ENCODE measurements at places on chromosomes 16 and 17.

DNA sequence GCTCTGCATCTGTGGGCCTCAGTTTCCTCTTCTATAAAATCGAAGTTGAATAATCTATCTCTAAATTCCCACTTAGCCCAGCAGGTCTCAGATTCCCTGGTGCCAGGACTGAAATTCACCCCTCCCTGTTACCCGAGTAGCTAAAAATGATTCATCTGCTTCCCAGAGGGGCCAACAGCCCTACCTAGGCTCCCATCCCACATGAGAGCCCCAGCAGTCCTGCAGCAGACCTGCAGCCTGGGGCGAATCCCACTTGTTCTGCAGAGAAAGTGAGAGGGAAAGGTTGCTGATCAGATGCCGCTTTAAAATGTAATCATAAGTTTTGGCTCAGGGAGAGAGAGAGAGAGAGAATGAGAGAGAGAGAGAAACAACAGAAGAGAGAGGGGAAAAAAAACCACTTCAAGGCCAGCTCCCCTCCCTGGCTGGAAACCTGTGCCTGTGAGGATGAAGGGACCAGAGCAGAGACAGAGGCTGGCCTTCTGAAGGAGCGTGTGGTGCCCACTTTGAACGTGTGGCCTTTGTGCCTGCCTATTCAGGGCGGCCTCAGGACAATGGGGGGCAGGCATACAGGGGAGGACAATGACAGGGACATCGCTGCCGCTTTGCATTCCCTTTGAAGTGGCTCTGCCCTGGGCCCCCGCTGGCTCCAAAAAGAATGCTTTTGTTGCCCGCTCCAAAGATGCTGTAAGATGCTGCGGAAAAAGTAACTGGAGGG is 85.2 kb upstream of the NKD1 start:
- DNase-seq: peak; percentile 55

DNA sequence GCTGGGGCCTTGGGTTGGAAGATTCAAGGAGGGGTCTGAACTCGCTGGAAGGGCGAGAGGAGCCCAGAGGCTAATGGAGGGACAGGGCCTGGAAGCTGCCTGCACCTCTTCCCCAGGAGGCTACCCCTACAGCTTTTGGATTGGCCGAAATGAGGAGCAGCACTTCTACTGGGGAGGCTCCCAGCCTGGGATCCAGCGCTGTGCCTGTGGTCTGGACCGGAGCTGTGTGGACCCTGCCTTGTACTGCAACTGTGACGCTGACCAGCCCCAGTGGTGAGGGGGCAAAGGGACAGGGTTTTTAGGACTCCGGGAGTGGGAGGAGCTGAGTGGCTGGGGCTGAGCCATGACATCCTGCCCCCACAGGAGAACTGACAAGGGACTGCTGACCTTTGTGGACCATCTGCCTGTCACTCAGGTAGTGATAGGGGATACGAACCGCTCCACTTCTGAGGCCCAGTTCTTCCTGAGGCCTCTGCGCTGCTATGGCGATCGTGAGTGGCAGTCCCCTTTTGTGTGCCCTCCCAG is 8.8 kb downstream of the CNTNAP1 start:
- no peak for DNase-seq

DNA sequence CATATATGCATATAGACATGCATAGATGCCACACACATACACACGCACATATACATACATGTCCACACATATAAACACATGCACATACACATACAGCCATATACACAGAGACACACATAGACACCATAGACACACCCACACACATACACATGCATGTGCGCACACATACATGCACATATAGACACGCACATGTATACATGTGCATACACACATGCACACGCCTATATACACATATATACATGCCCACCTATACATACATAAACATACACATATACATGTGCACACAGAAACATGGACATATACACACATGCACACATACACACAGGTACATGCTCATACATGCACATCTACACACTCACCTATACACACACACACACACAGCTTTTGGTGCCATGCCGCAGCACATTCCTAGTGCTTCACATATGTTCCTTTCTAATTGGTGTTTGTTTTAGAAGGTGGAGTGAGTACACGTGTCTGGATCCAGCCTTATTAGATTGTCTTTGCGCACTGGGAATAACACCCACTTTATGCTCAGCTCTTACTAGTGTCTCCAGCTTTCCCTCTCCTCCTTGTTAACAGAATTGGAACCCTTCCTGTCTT is 198.0 kb downstream of the RPTOR start:
- DNase-seq: no peak

DNA sequence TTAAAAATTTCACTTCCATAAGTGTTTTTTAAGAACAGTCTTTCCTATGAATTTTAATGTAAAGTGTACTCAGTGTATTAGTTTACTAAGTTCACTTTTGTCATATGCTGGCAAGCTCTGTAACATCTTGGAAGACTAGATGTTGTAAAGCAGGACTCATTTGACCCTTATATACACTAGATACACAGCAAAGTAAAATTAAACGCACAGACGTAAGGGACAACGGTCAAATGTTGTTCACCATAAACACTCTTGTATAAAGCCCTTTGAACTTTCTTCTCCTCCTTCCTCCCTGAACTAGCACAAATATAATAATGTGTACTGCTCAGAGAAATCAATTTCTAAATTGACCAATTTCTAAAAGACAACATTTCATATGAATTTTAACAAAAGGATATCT is 7.0 kb upstream of the GOT2 start:
- DNase-seq: no peak

DNA sequence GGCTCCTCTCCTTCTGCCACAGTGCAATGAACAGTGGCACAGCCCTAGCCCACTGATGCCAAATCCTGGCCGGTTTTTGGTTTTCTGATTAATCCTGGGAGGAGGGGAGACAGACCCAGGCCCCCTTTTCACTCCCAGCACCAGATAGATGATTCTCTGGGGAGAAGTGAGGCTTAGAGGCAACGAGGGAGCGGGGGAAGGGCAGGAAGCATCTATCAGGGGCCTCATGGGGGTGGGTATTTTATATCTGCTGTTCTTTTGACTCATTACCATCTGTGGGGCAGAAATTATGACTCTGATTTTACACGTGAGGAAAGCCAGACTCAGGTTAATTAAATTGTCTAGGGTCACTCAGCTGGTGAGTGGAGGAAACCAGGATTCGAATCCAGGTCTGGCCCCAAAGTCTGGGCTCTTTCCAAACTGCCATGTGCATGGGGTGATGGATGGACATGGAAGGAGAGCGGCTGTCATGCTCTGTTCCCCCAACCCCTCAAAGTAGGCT is 79.4 kb downstream of the MRM1 start:
- no peak for DNase-seq

- DNase-seq: no peak
Measured at GRCh38 chr17:68851890-68852289, 103.3 kb downstream of the ABCA8 start.

DNA sequence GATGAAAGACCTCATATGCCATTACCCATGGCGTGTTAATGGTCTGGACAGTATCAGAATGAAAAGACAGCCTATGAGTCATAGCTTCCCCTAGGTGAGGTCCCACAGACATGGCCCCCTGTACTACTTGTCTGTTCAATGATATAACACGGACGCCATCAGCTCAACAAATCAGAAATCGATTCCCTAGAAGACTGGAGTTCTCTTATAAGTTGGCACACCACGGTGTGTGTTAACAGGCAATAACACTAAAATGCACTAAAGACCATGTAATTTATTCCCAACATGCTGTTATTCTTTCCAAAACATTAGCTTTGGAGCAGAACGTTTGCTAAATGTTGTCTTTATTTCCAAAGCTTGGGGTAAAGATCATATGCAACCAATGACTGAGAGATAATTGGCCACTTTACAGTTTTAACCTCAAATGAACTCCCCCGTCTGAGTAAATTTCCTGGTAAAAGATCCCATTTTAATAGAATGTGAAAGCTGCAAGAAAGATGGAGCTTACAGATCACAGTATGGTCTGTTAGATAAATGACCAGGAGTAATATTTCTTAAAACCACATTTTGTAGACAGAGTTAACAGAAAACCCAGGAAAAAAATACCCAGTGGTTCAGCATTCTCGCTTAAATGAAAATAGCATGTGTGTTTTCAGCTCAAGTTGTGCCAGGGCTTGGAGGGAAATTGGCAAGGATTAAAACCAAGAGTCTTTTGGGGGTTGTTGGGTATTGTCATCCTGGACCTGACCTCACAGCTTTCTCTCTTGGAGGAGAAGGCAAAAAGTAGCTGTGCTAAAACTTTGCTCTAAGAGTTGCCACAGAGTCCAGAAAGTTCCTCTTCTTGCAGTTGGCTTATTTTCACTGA is 65.9 kb downstream of the PCTP start:
- no peak for DNase-seq

- DNase-seq: no peak
Measured at GRCh38 chr16:12344577-12345343, 368.2 kb downstream of the SNX29 start.

- no peak for DNase-seq
Measured at GRCh38 chr17:64938290-64938689, 19.0 kb upstream of the LRRC37A3 start.

DNA sequence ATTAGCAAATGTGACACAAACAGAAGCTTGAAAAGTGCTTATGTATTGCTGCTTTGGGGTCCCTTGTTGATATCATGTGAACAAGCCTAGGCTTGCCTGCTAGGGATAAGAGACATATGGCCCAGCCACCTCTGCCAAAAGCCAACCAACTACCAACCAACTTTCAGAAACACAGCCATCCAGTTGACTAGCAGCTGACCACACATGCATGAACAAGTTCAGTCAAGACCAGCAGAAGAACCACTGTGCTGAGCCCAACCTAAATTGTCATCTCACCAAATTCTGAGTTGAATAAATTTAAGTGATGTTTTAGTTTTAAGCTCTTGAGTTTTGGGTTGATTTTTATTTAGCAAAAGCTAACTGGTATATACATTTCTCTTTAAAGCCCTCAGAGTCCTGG is 3.5 kb downstream of the ERN2 start:
- DNase-seq: no peak

GRCh38 chr16:194516-194915 is 14.3 kb downstream of the HBQ1 start:
- no peak for DNase-seq

DNA sequence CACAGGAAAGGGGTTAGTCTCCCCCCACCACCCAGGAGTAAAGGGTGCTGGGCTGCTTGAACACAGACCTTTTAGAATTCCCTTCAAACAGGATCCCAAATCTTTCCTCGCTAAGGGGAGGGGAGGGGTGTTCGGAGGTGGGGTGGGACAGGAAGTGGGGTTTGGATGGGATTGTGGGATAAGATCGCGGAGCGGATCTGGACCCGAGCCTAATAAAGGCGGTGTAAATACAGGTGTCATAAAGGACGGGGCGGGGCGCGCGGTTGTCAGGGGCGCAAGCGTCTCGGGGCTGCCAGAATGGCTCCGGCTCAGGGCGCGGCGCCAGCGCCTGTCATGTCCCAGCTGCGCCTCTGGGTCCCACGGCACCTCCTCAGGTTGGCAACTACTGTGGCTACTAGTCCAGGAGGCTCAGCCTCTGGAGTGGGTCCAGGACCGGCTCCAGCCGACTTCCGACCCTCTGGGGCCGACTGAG is 59.8 kb upstream of the FBXO47 start:
- DNase-seq: peak; percentile 84

GRCh38 chr17:5299383-5299782 is 17.3 kb downstream of the RABEP1 start:
- no peak for DNase-seq

- DNase-seq: no peak
Measured at GRCh38 chr17:65656390-65657250, 95.2 kb upstream of the AXIN2 start.

DNA sequence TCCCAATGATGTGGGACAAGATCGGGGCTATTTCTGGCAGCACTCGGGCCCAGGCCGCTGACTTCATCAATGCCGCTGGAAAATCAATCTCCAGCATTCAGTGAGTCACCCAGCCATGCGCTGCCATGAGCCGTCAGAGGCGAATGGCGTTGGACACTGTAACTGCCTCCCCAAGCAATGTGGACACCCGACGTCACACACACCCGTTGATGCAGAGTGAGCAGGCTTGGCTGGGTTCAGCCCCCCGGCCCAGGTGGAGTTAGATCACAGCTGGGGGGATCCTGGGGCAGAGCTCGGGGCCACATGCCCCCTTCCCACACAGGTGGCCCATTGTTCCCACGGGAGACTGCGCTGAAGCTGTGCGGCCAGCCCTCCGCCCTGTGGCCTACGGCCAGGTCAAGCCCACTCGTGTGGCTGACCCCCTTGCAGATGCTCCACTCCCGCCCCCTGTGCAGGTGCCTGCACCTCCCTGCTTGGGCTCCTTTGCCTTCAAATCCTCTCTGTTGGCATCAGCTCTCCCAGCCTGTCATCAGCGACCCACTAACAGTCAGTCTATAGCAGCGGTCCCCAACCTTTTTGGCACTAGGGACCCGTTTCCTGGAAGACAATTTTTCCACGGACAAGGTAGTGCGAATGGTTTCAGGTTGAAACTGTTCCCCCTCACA is 89.9 kb downstream of the TBC1D16 start:
- DNase-seq: no peak

DNA sequence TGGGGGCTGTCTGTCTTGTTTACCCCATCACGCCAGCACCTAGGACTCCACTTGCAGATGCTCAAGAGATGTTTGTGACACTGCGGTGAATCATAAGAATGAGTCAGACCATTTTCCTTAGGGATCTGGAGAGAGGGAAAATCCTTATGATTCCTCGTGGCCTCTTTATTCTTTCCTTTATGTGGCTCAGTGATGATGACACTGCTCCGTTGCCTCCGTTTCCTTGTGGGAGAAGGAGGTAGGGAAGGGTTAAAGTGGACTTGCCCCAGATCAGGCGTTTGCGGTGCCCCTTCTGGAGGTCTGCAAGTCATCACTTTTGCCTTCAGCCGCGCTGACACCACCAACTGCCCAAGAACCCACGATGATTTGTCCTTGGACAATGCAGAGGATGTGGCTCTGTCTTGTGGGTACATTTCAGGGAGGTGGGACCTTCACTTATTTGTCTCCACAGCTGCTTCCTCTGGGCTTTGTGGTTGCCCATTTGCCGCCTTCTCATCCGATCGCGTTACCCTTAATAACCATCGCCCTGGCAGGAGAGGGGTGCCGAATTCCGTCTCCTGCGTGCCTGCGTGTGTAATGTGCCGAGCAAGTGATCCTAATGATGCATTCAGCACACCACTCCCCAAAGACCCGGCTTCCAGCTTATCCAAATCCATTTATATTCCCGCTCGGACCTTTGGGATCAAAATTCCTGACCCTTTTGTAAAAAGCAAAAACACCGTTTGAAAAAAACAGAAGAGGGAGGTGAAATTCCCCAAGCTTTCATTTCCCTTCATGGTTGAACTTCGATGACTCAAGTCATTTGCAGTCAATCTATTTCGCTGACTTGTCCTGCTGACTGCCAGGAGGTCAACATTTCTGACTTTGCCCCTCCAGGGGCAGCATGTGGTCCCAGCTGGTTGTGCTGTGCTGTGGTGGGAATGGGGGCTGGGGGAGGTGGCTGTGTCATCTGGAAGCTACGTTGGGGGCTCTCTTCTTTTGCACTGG is 87.2 kb upstream of the IRX3 start:
- DNase-seq: no peak

DNA sequence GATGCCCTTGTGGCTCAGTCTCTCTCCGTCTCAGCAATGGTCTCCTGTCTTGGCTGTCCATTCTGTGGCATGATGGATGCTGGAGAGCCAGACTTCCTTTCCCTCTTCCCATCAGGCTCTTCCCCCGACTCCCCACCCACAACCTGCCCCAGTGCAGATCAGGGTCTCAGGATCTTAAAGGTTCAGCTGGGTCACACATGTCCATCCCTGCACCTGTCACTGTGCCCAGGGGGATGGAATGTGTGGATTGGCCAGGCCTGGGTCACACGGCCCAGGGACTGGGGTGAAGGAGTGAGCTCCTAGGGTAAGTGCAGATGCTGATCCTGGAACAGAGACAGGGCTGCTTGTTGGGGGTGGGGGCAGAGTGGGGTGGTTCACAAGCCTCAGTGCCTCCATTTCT is 23.0 kb downstream of the ADGRG5 start:
- DNase-seq: no peak

GRCh38 chr16:52537516-52537915 is 9.4 kb downstream of the TOX3 start:
- DNase-seq: no peak

All from GM23338 (cell line).